ENCODE measurements at places on chromosomes 1 and 21.

- no peak for DNase-seq
Measured at GRCh38 chr1:97980530-97980929, 59.7 kb upstream of the DPYD start.

GRCh38 chr1:9717193-9718005, 65.9 kb downstream of the PIK3CD start:
- no peak for DNase-seq

DNA sequence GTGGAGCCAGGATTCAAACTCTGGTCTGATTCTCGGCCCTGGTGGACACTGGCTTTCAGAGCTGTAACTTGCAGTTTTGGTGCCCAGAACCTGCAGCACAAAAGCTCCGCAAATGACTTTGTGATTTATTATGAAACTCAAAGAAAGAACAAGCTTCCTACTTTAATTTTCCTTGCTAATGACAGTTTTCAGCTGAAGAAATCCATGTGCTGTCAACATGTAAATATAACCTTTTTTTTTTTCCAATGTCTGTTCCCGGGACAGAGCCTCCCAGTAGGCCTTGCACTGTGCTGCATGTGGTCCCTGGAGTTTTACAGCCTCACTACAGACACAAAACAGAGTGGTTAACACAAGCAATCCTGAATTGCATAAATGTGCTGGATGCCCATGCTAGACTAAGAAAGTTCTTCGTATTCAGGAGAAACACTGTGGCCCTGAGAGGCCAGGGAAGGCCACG, 62.3 kb upstream of the ANGPTL1 start:
- DNase-seq, result no peak

DNA sequence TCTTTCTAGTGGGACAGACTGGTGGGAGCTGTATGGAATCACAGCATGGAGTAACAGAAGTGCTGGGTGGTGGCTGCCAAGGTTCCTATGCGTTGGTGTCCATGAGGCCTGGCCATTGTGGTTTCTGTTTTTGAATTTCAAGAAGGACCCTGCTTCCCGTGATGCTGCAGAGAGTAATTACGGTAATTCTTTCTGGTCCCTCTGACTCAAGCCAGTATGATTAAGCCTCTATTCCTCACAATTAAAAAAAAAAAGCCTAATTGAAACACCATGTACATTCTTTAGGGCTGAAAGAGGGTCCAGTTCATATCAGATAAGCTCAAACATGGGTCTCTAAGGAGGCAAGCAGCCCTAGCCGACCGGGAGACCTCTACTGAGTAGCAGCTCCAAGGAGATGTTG, 10.5 kb upstream of the C1orf21 start:
- DNase-seq, result no peak
